ENCODE measurements at places on chromosomes 1 and 21.

GRCh38 chr1:157001304-157001703 is 44.2 kb downstream of the ARHGEF11 start:
- DNase-seq, result no peak

GRCh38 chr21:42379426-42380215 is 13.3 kb upstream of the TFF1 start:
- no peak for DNase-seq

DNA sequence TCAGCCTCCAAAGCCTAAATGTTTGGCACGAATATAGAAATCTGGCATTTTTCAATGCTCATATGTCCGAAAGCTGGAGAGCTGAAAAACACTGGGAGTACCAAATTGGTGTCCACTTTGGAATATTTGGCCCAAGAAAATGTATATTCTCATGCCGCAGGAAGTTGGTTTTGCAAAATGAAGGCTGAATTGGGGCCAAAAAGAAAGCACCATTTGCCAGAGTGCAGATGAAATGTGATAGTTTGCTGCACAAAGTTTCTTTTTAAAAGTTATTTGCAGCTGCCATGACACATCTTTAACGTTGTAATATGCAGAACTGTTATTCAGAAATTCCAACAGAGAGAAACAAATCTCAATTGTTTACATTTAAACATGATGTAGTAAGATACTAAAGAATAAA is 124.2 kb upstream of the LYPLAL1 start:
- no peak for DNase-seq

- no peak for DNase-seq
These were observed 46.5 kb downstream of the MORN1 start for GRCh38 chr1:2344744-2345296.

GRCh38 chr1:10242811-10243210 is 32.4 kb downstream of the KIF1B start:
- DNase-seq, result no peak

DNA sequence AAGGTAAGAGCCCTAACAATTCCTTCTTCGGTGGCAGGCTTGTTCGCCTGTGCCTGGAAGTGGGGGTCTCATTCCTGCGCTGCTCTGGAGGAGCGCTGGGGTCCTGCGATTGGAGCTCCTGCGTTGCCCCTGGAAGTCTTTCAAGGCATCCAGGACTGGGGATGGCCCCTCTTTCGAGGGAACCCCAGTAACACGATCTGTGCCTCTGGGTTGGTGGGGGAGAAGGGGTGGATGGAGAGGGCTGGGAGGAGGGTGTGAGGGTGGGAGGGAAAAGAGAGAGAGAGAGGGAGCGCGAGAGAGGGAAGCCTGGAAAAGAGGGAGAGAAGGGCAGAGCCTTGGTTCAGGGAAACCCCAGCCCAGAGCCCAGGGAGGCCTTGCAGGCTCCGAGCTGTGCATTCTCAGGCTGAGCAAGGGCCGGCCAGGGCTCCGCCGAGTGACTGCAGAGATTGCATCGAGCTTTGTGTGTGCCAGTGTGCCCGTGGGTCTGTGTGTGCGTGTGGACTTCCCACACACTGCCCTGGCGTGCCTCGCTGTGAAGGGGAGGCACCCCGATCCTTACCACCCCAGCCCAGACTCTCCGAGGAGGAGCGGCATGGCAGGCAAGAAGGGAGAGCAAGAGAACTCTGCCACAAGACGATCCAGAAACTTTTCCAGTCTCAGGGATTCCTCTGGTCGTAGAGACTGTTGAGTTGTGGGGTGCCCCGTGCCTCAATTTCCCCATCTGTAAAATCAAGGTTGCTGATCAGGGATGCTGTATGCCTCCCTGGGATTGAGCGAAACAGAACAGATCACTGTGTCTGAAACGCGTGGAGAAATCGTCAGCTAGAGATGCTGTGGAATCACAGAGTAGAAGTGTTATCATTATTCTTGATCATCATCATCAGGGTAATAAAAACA is 619 bp downstream of the BCL9 start:
- no peak for DNase-seq

DNA sequence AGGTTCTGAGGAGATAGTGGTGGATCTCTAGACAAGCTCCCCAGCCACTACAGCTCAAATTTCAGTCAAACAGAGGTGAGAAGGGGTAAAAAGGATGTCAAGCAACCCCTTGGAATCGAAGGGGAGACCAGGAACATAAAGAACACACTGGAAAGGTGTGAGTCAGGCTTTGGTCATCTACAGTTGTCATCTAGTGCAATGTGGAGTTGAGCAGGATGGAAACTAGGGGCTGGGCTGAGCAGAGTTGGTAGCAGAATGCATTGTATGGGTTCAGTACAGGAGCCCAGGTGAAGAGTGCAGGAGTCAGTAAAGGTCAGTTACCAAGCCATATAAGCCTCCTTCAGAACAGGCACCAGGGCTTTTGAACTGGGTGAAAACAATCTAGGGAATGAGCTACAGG is 52.7 kb upstream of the VAV3 start:
- no peak for DNase-seq

GRCh38 chr1:202571719-202572339 is 138.4 kb downstream of the SYT2 start:
- DNase-seq, result no peak

GRCh38 chr1:110688514-110688913 is 13.8 kb upstream of the KCNA3 start:
- DNase-seq, result no peak

DNA sequence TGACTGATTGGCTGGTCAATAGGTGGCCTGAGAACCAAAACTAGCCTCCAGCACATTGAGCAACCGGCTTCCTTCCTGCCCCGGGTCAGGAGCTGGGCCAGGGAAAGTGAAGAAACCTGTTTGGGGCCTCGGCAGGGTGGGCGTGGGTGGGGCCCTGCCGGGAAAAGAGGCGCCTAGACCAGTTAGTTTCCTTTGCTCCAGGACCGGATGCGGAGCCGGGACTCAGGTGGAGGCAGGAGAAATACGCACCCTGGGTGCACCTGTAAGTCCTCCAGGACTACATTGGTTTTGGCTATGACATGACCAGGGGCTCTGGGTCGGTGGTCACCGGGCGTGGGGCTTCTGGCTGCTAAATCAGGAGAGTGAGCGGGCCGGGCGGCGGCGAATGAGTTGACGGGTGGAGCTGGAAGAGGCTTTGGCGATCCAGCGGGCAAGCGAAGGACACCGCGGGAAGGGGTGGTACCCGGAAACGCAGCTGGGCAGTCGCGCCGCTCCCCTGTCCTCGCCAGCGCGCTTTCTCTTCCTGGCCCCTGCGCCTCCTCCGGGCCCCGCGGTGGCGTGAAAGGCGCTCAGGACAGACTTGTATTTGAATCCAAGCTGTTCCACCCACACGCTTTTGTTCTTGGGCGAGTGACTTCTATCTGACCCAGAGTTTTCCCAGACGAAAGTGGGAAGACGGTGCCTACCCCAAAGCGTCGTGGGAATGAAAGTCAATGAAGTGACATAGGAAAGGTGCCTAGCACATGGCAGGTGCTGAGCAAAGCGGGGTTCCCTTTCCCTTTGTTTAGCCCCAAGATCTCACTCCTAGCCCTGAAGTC is 30.6 kb upstream of the JUN start:
- no peak for DNase-seq

DNA sequence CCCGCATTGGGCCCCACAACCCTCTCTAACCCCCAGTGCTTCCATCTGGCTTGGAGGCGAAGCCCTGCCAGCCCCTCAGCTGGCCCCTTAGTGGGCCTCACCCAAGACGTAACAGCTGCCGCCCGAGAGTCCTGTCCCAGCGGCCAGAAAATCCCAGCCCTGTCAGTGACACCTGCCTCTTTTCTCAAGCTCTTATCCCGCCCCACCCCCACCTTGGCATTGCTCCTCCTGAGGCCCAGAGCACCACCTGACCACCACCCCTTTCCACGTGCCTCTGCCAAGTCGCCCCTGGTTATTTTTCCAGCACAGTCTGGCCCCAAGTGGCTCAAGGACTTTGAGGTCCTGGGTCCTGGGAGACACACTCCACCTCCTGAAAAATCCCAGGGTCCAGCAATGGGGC is 5.9 kb upstream of the CTRC start:
- DNase-seq, result no peak

DNA sequence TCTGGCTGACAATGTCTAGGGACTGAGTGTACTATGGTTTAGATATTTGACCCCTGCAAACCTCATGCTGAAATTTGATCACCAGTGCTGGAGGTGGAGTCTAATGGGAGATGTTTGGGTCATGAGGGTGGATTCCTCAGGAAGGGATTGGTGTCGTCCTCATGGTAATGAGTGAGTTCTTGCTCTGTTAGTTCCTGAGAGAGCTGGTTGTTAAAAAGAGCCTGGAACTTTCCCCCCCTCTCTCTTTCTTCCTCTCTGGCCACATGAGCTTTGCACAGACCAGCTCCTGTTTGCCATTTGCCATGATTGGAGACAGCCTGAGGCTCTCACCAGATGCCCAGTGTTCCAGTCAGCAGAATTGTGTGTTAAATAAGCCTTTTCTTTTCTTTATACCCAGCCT is 36.6 kb upstream of the CNIH3 start:
- DNase-seq, result no peak

GRCh38 chr1:30966690-30967369 is 58.3 kb upstream of the SDC3 start:
- no peak for DNase-seq

DNA sequence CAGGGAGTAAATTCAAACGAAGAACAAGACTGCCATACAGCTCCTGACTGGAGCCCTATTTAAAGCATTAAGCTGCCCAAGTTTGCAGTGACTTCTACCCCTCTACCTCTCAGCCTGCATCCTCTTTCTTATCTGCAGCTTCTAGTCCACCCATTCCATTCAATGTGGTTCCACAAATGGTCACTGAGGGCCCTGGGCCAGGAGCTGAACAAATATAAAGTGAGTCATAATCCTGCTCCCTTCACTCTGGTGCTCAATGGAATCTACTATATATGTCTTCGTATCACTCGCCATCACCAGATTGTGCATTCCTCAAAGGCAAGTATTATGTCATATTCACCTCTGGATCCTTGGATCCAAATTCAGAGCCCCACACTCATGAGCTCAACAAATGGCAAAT is 398.7 kb downstream of the BRINP2 start:
- DNase-seq, result no peak

DNA sequence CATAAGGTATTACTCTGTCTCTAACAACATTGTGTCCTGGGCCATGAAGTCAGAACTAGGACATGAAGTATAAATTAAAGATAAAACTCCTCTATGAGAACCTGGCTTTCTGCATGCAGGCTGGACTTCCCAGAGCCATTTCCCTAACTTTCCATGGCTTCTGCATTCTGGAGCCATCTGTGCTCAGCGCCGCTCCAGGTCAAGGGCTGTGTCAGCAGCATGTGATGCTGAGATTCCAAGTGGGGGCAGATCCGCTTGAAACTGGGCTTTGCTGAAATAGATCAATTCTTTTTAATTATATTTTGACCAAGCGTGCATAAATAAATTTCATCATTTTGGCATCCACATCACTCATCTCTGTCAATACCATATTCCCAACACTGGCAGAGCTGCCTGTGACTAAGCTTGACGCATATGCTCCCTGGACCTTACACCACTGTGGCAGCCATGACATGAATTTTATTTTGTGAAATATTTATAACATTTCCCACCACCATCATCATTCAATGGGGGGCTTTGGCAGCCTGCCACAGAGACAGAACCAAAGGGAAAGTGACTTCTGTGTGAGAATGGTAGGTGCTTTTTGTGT is 110.4 kb upstream of the KCNK1 start:
- no peak for DNase-seq

GRCh38 chr1:236541710-236542109 is 17.9 kb downstream of the LGALS8 start:
- DNase-seq, result no peak

- no peak for DNase-seq
These were observed 85.3 kb upstream of the ARHGAP29 start for GRCh38 chr1:94322696-94323095.

GRCh38 chr1:57796616-57797015 is 372.8 kb upstream of the DAB1 start:
- DNase-seq, result no peak

GRCh38 chr1:205041998-205042910 is 758 bp upstream of the CNTN2 start:
- no peak for DNase-seq

- DNase-seq, result no peak
These were observed 111.6 kb downstream of the ADGRL2 start for GRCh38 chr1:81912383-81912782.

DNA sequence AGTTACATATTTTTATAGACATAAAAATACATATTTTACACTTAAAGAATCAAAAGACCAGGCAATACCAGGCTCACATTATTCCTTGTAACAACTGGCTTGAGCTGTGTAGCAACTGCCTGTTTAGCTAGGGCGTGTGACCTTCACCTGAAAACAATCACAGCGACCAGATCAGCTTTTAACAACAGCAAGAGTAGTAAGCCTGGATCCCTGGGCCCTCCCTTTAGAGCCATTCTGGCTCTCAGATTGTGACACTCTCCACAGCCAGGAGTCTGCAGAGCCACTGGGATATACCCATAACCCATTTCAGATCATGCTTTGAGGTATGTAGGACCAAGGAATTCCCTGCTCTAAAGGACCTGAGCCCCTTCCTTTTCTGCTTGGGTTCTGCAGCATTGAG is 29.4 kb upstream of the GNG4 start:
- DNase-seq, result no peak

- no peak for DNase-seq
These were observed 50.0 kb upstream of the BOLA1 start for GRCh38 chr1:149849111-149849946.

- DNase-seq, result no peak
These were observed 102.5 kb upstream of the ATP1B1 start for GRCh38 chr1:169003864-169004516.

GRCh38 chr1:207049514-207049913 is 1.5 kb downstream of the YOD1 start:
- DNase-seq, result no peak

GRCh38 chr1:3879787-3880428 is 20.2 kb downstream of the C1orf174 start:
- DNase-seq, result no peak

DNA sequence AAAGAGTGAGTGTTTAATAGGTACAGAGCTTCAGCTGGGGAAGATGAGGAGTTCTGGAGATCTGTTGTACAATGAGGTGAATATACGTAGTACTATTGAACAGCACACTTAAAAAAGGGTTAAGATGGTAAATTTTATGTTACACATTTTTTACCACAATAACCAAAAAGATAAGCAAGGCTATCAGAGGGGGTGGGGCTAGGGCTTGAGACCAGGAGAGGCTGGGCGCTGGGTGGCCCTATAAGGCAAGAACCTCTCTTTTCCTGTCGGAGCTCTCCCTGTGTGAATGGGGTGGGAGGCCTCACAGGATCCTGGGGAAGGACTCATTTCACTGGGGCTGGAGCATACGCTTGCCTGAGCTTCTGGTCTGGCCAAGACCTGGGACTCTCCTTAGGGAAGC is 9.0 kb downstream of the SLC41A1 start:
- DNase-seq, result no peak

- no peak for DNase-seq
These were observed 29.4 kb downstream of the MIER1 start for GRCh38 chr1:66954208-66954607.

GRCh38 chr1:196466166-196466565 is 142.1 kb downstream of the KCNT2 start:
- no peak for DNase-seq

DNA sequence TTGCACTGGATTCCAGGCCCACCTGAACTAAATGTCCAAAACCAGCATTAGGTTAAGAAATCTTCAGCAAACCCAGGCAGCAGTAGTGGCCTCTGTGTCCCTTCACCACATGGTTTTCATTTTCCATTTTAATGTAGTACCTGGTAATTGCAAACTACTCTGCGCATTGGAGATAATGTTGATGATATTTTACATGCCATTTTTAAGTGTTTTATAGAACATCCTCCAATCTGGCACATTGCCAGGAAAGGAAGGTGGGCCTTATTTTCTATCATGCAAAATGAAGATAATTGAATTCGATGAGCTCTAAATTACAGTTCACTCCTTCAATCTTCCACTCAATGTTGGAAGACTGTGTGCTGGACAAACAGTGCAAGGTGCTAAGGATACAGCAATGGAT is 89.5 kb downstream of the ZC3H11B start:
- DNase-seq, result no peak
